ENCODE measurements at places on chromosomes 6 and 20.
A peak's percentile ranks its signal among the peaks of the same experiment; 100 is the strongest.

DNA sequence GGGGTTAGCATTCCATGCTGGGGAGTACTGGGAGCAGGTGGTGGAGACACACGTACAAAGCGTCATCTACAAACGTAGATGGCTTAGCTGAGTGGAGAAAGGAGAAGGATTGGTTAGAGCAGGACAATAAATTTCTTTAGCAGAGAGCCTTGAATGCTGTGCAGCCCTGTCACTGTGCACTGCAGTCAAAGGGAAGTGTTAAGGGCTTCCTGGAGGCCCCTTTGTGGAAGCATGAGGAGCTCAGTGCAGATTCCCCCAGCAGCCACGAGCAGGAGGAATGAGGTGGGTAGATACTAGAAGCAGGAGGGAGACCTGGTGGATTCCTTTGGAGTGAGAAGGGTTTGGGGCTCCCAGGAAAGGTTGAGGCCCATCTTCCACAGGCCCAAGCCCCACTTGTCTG, 6.1 kb upstream of the TREML4 start:
- no peak for DNase-seq

DNA sequence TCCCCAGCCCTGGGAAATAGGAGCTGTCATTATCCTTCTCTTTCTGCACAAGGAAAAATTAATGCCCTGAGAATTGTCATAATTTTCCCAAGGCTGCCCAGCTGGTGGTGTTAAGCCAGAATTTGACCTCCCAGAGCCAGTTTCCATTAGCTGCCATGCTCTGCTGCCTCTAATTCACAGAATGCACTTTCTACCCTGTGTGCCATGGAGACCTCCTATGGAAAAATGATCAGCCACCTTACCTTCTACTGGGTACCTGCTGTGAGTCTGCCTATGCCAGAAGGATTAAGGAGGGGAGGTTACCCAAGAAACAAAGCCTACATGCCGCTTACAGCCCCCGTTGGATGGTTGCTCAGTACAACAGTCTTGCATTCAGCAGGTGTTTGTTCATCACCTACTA, 29.1 kb downstream of the POFUT1 start:
- no peak for DNase-seq

GRCh38 chr6:126941751-126942150, 176.7 kb upstream of the RSPO3 start:
- DNase-seq: no peak

DNA sequence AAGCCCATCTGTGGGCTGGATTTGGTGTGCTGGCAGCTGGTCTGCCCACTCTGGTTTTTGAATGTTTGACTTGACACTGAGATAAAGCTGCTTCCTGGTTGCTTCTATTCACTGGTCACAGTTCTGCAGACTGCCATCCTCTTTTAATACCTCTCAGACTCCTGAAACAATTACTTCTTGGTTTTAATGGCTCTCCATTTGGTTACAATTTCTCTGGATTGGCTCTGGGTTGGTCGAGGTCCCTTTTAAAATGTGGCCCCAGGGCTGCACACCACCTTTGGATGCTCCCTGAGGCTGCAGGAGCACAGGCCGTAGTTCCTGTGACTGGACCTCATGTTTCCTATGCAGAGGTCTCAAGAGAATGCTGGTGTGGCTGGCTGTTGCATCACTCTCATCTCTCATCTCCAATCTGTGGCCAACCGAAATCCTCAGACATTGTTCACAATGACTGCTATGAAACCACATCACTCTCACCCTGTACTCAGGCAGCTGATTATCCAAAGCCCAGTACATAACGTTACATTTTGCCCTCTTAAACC, 98.5 kb downstream of the INSM1 start:
- DNase-seq: peak; percentile 47

DNA sequence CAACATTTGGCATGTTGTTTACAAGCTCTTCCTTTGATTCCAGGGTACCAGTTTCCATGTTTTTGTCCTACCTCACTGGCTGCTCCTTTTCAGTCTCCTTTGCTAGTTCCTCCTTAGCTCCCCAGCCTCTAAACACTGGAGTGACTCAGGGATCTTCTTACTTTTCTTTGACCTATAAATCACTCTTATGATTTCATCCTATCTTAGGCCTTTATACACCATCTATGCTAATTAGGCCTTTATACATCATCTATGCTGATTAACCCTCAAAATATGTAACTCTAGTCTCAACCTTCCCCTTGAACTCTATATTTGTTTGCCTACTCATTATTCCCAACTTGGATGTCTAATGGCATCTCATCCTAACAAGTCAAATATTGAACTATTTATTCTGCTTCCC, 9.5 kb downstream of the TMEM30A start:
- peak; percentile 82 for DNase-seq

GRCh38 chr6:169638915-169639314, 62.9 kb downstream of the WDR27 start:
- DNase-seq: no peak

DNA sequence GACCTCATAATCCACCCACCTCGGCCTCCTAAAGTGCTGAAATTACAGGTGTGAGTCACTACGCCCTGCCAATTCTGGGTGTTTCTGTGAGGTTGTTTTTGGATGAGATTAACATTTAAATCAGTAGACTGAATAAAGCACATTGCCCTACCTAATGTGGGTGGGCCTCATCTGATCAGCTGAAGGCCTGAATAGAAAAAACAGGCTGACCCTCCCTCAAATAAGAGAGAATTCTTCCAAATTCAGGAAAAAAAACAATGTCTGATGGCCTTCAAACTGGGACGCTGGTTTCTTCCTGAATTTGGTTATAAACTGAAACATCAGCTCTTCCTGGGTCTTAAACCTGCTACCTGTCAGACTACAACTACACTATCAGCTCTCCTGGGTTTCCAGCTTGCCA, 51.0 kb downstream of the POU3F2 start:
- no peak for DNase-seq

DNA sequence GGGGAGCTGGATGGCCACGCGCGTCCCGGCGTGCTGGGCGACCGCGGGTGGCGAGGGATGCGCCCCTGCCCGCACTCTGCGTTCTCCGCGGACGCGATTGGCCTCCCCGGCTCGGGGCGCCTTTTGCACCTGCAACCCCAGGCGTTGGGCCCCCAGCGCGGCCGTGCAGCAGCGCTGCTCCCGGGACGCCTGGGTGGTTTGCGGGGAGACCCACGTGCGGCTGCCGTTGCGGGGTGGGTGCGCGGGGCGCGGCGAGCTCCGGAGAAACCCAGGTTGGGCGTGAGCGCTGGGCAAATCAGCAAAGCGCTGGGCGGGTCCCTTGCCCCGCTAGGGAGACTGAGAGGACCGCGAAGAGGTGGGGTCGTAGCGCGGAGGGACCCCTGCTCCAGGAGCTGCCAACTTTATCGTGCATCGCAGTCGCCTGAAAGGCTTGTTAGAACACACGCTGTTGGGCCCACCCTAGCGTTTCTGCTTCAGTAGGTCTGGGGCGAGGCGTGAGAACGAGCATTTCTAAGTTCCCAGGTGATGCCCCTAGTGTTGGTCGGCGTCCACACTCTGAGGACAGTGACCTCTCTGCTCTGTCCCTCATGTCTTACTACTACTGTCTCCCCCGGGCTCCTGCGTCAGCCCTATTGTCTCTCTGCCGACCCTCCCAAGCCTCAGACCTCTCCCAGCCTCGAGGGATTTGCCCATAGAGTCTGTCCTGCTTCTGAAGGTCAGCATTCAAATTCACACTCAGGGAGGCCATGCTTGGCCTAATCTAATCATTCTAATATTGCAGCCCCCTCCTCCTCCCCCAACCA, 538 bp upstream of the ZFP64 start:
- DNase-seq: peak; percentile 48

- no peak for DNase-seq
These were observed 301.3 kb upstream of the TCF21 start for GRCh38 chr6:133587546-133588160.

DNA sequence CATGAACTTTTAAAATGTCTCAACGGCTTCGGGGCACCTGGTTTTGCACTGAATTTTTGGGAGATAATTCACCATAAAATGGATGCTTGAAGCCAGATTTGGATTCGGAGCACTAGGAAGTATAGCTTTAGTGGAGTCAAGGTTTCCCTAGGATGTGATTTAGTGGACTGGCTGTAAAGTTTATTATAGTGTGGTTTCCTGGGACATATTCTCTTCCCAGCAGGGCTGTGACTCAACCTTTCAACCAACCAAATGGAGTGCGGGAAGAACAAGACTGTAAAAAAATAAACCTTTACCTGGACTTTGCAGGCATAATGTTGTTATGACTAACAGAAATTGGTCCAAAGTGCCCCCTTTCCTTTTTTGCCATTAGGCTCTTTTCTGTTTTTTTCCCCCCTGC, 327.4 kb upstream of the MAN1A1 start:
- DNase-seq: peak; percentile 53

- no peak for DNase-seq
These were observed 103.9 kb upstream of the ISM1 start for GRCh38 chr20:13117200-13117599.

GRCh38 chr6:42555477-42556457, 8.1 kb upstream of the UBR2 start:
- peak; percentile 26 for DNase-seq

DNA sequence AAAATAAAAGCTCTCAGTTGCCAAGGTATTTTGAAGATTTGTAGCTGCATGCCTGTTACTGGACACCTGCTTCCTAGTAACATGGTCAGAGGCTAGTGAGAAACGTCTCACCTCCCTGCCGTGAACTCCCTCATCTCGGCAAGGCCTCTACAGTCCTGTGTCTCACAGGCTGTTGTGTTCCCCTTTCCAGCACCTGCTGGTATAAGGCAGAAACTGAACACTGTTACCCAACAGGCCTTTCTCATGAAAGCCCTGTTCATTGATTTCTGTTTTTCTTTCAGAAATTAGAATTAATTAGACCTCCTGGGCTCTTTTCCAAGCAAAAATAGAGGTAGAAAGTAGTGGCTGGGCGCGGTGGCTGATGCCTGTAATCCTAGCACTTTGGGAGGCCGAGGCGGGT, 17.6 kb upstream of the SRSF3 start:
- DNase-seq: no peak

DNA sequence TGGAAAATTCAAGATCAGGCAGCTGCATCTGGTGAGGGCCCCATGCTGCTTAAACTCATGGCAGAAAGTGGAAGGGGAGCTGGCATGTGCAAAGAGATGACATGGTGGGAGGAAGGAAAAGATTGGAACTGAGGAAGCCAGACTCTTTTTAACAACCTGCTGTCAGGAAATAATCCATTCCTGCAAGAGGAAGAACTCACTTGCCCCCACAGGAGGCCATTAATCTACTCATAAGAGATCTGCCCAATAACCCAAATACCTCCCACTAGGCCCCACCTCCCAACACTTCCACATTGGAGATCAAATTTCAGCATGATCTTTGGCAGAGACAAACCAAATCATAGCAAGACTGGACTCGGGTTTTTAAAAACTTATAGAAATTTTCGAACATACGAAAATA, 200.5 kb upstream of the KCNQ5 start:
- DNase-seq: no peak

GRCh38 chr20:11529047-11529446, 388.6 kb upstream of the BTBD3 start:
- DNase-seq: peak; percentile 39

GRCh38 chr6:129446272-129447197, 263.4 kb downstream of the ARHGAP18 start:
- no peak for DNase-seq

- DNase-seq: no peak
These were observed 165.1 kb upstream of the LAMP5 start for GRCh38 chr20:9349249-9349648.

- DNase-seq: no peak
These were observed 49.2 kb downstream of the RPP21 start for GRCh38 chr6:30394139-30394538.

DNA sequence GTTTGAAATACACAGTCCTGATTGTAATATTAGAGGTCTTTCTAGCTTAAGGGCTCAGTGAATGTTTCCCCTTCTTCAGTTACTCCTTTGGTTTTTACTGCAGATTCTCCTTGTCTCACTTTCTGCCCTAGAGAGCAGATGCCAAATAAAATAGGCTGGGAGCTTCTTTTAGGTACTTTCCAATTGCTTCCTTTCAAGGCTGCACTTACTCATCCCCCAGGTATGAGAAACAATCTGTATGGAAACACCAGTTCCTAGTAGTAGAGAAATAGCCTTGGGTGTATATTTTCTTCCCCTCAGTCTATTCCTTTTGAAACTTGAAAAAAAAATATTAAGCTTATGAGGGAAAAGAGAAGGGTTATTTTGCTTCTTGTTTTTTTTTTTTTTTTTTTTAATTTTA, 139.7 kb downstream of the PAK5 start:
- DNase-seq: no peak

DNA sequence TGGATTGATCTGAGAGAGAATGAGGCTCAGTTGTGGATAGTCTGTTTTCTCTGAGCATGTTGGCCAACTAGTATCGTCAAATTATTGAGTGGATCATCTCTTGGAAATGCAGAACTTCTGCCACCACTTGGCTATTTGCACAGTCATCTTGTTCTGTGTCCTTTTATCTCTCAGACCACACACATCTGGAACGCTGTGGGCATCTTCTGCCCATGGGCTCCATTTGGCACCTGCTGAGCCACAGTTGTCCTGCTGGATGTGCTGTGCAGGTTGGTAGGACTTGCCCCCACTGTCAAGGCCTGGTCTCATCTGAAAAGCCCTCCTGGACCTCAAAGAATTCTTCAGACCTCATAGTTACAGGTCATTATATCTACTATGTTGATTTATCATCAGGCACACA, 16.7 kb upstream of the C20orf144 start:
- no peak for DNase-seq

DNA sequence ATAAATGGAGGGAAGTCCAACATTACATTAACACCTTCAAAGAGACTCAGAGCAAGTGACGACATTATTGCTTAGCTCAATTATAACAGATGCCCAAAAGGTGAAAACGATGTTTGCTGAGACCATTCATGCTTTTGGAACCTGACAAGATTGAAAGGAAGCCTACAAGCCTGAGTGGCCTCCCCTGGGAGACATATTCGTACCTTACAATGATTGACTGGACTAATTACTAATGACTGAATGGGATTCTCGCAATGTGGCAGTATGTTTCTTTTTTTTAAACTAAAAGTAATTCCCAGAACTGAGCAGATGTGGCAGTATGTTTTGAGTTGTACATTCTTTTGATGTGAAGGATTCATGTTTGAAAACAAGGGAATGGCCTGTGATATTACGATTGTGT, 49.9 kb downstream of the VEGFA start:
- DNase-seq: no peak

DNA sequence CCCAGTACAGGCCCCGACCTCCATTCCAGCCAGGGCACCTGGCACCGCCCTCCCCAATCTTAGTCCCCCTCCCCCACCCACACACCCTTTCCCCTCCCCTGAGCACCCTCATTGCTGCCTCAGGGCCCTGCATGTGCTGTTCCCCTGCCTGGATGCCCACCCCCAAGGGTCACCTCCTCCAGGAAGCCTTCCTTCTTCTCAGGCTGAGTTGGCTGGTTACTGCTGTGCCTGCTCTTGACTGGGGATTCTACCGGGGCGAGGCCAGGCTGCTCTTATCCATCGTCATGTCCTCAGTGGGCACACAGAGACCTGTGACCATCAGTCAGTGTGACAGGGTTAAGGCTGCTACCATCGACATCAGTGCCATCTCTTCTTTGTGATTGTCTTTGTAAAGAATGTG, 23.6 kb downstream of the BHLHE23 start:
- DNase-seq: no peak
